MV-4-11 (cell line): ENCODE measurements at places on chromosomes 7 and 10.

DNA sequence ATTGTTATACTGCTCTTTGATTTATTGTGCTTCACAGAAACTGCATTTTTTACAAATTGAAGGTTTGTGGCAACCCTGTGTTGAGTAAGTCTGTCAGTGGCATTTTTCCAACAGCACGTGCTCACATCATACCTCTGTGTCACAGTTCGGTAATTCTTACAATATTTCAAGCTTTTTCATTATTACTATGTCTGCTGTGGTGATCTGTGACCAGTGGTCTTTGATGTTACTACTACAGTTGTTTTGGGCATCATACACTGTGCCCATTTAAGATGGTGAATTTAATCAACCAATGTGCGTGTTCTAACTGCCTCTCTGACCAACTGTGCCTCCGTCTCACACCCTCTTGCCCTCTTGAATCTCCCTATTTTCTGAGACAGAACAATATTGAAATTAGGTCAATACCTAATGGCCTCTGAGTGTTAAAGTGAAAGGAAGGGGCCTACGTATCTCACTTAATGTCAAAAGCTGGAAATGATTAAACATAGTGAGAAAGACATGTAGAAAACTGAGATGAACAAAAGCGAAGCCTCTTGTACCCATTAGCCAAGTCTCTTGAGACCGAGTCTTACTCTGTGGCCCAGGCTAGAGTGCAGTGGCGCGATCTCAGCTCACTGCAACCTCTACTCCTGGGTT is 20.2 kb upstream of the ASL start:
- no peak for DNase-seq

DNA sequence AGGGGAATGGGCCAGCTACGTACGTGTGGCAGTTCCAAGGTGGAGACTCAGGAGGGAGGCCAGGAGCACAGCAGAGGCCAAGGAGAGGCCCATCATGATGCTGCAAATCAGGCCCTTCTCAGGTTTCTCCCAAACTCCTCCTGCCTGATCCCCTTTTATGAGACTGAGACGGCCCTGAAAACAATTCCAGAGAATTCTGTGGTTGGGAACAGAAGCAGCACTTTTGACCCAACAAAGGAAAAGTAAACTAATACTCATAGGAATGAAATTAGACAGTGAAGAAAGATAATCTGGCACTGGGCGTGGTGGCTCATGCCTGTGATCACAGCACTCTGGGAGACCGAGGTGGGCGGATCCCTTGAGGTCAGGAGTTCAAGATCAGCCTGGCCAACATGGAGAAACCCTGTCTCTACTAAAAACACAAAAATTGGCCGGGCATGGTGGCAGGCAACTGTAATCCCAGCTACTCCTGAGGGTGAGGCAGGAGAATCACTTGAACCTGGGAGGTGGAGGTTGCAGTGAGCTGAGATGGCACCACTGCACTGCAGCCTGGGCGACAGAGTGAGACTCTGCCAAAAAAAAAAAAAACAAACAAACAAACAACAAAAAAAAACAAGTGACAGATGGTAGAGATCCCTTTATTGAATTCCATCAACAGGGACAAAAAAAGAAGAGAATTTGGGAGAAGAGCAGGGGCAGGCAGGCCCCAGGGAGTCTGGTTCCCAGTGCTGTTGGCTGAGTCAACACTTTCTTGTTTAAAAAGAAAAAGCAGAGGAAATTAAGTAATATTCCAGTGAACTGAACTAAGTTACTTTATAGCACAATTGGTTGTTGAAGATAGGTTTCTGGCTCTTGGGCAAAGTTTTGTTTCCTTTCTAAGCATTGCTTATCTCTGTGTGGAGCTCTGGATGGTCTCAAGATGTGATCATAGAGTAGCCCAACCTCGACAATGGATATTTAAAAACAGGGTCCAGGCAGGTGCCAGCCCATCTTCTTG is at the start of gene CCL26:
Gene CCL26, minus strand, starts transcription at position 131 of the 997 bp plus-strand sequence. Its CDS starts 35 bp downstream, at position 96.
- peak; percentile 12 for DNase-seq

DNA sequence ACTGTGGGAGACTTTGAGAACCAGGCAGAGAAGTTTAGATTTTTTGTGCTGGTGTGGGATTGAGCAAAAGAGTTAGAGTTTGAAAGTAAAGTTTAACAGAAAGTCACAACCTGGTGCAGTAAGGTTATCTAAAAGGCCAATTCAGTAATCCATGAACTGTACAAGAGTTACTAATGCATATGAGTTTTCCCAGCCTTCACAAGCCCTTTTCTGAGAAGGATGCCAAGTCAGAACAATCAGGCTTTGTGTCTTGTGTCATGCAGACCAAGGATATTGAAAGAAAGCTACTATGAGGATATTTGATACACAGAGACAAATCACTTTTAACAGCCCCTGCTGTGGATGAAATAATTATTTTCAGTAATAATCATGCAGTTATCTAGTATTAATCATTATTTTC is 68.8 kb upstream of the MYO3A start:
- no peak for DNase-seq

- no peak for DNase-seq
Measured at GRCh38 chr10:104989880-104990279, 348.8 kb downstream of the SORCS3 start.

DNA sequence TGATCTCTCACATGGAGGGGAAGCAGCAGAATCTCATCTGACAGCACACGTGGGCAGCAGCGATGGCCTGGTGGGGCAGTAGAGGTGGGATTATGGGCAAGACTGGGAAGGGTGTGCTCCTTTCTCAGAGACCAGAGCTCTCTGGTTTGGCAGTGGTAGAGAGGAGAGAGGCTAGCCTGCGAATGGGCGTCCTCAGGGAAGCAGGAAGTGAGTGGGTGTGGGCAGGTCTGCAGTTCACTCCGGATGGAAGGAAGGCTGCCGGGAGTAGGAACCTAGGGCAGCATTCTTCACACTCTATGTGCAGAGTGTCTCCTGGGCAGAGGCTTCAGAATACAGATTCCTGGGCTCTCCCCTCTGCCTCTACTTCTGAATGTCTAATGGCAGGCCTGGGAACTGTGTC is 162.8 kb upstream of the BMPER start:
- DNase-seq = no peak

GRCh38 chr10:70461397-70462348 is 16.9 kb upstream of the PALD1 start:
- peak; percentile 20 for DNase-seq

DNA sequence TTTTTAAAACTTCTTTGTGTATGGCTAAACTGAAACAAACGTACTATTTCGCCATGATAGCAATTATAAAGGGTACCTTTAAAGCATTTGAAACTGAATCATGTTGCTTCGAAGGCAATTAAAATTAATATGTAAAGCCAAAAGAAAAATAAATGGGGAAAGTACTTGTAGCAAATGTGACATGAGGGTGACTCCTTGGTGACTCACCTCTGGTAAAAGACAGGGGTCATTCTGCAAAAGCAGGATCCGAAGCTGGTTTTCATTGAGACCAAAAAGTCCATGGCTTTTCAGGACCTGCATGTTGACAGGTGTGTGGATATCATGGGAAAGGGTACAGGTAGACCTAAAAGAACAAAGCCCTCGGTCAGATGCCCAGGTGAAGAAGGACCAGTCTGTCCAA is 1.5 kb downstream of the ZC3HAV1L start:
- DNase-seq = no peak

DNA sequence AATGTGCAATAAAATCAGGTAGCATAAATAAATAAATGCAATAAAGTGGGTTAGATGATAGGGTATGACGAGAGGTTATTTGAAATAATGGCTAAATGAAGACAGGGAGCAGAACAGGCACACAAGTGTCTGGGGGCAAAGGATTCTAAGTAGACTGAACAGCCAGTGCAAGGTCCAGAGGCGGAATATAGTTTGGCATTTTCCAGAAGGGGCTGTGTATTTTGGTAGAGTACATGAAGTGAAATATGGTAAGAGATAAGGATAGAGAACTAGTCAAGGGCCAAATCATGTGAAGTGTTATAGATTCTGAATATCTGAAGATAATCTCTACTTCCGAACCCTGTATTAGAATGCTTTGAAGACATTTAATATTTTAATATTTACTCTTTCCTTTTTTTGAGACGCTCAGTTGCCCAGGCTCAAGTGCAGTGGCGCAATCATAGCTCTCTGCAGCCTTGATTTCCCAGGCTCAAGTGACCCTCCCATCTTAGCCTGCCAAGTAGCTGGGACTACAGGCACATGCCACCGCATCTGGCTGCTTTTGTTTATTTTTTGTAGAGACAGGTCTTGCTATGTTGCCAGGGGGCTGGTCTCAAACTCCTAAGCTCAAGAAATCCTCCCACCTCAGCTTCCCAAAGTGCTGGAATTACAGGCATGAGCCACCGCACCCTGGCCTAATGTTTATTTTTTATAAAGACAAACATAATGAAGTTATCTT is 44.4 kb upstream of the CD36 start:
- no peak for DNase-seq

DNA sequence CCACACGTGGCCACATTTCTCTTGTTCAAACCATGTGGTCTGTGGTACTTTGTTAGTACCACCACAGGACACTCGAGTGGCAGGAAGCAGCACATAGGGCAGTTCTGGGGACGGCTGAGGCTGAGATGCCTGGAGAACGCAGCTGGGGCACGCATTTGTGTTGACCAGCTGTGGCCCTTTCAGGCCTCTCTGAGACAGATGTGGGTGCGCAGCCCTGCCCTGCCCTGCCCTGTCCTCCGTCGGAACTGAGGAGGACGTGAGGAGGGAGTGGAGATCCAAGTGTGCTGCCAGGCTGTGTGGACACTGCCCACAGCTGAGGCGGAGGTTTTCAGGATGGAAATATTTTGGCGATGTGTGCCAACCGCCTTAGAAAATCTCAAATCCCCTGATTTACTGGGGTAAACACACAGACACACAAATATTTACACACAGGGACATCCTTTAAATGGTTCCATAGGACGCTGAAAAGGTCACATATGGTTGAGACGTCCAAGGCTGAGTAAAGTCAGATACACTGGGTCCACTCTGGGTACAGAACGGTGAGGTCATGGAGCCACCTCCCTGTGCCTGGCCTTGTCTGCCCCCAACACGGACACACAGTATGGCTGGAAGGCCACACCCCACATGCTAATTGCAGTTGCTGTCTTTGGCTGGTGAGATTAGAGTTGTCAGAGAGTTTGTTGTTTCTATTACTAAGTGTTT is 14.8 kb downstream of the BHLHA15 start:
- DNase-seq = no peak

- peak; percentile 22 for DNase-seq
Measured at GRCh38 chr7:107179326-107180164, 10.7 kb downstream of the HBP1 start.

DNA sequence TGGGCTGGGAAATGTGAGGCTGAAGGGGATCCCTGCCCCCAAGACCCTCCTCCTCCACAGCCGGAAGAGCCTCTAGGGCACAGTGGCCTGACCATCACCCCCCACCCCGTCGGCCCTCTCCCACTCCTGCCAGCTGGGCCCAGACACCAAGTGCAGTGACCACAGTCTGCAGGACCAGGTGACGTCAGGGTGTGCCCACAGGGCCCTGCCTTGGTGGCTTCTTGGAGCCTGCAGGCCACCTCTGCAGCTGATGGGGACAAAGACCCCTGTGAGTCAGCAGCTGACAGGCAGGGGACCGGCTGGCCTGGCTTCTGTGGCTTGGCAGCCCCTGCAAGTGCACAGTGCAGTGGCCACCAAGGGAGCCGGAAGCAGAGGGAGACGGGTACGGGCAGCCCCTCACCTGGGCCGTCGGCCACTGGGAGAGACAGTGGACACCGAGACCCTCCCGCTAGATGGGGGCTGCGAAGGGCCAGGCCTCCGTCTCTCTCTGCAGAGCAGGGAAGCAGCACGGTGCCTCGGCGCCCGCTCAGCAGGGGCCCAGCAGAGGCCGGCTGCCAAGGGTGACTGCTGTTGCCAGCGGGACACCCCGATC is 274.6 kb downstream of the ELFN1 start:
- DNase-seq = no peak

DNA sequence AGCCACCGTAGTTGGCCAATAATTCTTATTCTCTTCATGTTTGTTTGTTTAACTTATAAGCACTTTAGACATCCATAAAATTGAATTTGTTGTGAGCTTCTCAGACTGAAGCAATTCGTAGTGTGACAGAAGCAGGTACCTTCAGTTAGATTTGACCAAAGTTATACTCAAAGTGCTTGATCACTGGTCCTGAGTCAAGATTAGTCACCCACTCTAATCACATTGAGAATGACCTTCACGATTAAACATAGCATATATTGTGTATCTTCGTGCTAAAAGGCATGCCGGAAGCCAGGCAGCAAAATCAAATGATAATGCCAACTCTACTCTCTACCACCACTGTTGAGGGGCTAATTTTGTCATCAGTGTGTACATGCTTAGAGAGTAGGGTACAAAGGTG is 763.7 kb upstream of the MBL2 start:
- DNase-seq = no peak

GRCh38 chr7:50577569-50577968 is 12.4 kb upstream of the DDC start:
- no peak for DNase-seq

DNA sequence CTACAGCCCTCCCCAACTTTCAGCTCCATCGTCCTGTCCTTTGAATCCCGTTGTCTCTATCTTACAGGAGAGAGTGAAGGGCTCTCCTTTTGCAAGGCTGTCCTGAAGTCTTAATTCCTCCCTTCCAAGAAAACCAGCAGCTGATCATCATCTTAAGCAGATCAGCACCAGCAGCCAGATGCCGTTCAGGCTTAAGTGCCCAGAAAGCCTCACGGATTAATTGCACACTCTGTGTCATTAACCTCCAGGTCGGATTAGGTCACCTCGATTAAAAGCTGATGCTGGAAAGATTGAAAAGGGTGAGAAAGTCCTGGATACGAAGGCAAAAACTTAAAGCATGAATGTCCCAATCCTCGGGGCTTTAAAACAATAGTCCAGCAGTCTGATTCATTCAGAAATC is 24.8 kb upstream of the ADARB2 start:
- DNase-seq = no peak

DNA sequence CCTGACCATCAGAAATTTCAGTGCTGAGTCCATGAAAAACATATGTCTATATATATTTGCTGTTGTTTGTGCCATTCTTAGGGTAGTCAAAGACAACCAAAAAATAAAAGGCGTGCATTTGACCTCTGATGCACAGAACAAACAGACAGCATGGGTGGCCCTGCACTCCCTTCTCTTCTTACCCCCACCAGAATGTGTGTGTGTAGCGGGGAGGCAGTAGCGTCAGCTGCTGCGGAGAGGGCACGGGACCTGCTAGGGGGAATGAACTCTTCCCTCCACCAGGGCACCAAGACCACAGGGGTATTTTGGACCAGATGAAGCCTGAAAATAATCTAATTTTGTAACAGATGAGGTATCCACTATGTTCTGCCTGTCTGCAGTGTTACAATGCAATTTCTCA is 277.7 kb upstream of the ZNF32 start:
- DNase-seq = no peak

DNA sequence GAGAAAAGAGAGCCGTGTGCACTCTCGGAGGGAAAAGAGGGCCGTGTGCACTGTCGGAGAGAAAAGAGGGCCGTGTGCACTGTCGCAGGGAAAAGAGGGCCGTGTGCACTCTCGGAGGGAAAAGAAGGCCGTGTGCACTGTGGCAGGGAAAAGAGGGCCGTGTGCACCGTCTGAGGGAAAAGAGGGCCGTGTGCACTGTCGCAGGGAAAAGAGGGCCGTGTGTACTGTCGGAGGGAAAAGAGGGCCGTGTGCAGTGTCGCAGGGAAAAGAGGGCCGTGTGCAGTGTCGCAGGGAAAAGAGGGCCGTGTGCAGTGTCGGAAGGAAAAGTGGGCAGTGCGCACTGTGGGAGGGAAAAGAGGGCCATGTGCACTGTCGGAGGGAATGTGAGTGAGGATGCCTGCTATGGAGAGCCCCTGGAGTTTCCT is 188.7 kb downstream of the DNAJB6 start:
- DNase-seq = no peak
